Neuronal stem cell (in vitro differentiated cells): ENCODE measurements at places on chromosomes 3 and 15.

GRCh38 chr3:5197470-5198312 is 10.2 kb downstream of the EDEM1 start:
- no peaks in the 10 kb centered on the region for H3K27me3 ChIP-seq
- DNase-seq = no peak
- peaks cover 91% of the 10 kb centered on the region for H3K36me3 ChIP-seq
- H3K4me3 ChIP-seq = no peak overlapping the region
- no peak overlapping the region for H3K27ac ChIP-seq
- H3K4me1 ChIP-seq = no peaks in the 10 kb centered on the region

GRCh38 chr3:123559040-123559861 is 25.6 kb downstream of the HACD2 start:
- no peaks in the 10 kb centered on the region for H3K4me1 ChIP-seq
- no peak overlapping the region for H3K4me3 ChIP-seq
- no peak overlapping the region for H3K27ac ChIP-seq
- no peaks in the 10 kb centered on the region for H3K27me3 ChIP-seq
- H3K36me3 ChIP-seq = peaks cover 34% of the 10 kb centered on the region

GRCh38 chr15:97235611-97235985 is 724.9 kb upstream of the ARRDC4 start:
- no peak for DNase-seq
- no peaks in the 10 kb centered on the region for H3K4me1 ChIP-seq
- H3K27me3 ChIP-seq = no peaks in the 10 kb centered on the region
- no peak overlapping the region for H3K4me3 ChIP-seq
- H3K36me3 ChIP-seq = no peaks in the 10 kb centered on the region
- no peak overlapping the region for H3K27ac ChIP-seq

DNA sequence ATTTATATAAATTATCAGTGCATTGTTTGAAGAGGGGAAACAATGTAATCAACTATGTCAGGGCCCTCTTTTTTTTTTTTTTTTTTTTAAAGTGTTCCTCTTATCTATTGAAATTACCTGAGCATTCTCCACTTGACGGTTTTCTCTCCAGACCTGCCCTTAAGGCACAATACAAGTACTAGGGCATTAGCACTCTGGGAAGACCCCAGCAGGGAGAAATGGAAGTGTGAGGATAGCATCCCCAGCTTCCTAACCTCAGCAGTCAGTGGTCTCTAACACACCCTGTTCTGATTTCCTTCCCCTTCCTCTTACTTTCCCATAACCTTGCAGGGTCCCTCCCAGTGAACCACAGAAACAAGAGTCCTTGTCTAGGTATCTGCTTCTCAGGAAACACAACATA is 458.3 kb upstream of the ARL6 start:
- H3K36me3 ChIP-seq = no peaks in the 10 kb centered on the region
- no peak overlapping the region for H3K4me3 ChIP-seq
- H3K4me1 ChIP-seq = no peaks in the 10 kb centered on the region
- DNase-seq = no peak

GRCh38 chr3:129502641-129503408 is 25.6 kb upstream of the RHO start:
- H3K27me3 ChIP-seq = no peaks in the 10 kb centered on the region
- peaks cover 23% of the 10 kb centered on the region for H3K36me3 ChIP-seq
- no peaks in the 10 kb centered on the region for H3K4me1 ChIP-seq
- no peak for DNase-seq
- H3K4me3 ChIP-seq = peak overlapping the region; percentile 38

GRCh38 chr15:92682741-92683510 is 27.4 kb upstream of the FAM174B start:
- H3K36me3 ChIP-seq = no peaks in the 10 kb centered on the region
- no peaks in the 10 kb centered on the region for H3K4me1 ChIP-seq
- no peak for DNase-seq
- H3K4me3 ChIP-seq = no peak overlapping the region
- no peaks in the 10 kb centered on the region for H3K27me3 ChIP-seq
- no peak overlapping the region for H3K27ac ChIP-seq

GRCh38 chr15:26712335-26712734 is 60.5 kb downstream of the GABRB3 start:
- H3K4me3 ChIP-seq = no peak overlapping the region
- no peak for DNase-seq
- H3K27ac ChIP-seq = no peak overlapping the region
- H3K36me3 ChIP-seq = no peaks in the 10 kb centered on the region
- H3K27me3 ChIP-seq = no peaks in the 10 kb centered on the region
- no peaks in the 10 kb centered on the region for H3K4me1 ChIP-seq

GRCh38 chr3:31635545-31635944 is 102.8 kb downstream of the STT3B start:
- no peaks in the 10 kb centered on the region for H3K4me1 ChIP-seq
- H3K36me3 ChIP-seq = peaks cover 2% of the 10 kb centered on the region
- H3K27me3 ChIP-seq = no peaks in the 10 kb centered on the region
- H3K4me3 ChIP-seq = no peak overlapping the region

GRCh38 chr3:104275199-104275598 is 1091.5 kb upstream of the ALCAM start:
- DNase-seq = no peak
- no peaks in the 10 kb centered on the region for H3K4me1 ChIP-seq
- no peak overlapping the region for H3K27ac ChIP-seq
- H3K27me3 ChIP-seq = no peaks in the 10 kb centered on the region
- H3K4me3 ChIP-seq = no peak overlapping the region
- H3K36me3 ChIP-seq = no peaks in the 10 kb centered on the region

DNA sequence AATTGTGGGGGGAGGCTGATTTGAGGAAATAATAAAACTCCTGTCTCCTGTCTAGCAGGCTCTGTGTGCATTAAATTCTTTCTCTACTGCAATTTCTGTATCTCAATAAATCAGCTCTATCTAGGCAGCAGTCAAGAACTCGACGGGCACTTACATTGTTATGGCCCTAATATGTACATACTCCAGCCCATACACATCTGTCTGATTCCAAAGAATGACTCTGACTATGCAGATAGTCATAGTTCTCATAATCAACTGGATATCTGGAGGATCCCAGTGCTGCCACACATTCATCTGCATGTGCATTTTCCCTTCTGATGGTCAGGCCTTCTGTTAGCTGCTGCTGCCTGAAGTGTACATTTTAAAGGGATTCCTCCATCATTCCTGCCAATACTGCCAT is 114.6 kb downstream of the GABRB3 start:
- DNase-seq = no peak
- no peaks in the 10 kb centered on the region for H3K27me3 ChIP-seq
- H3K4me3 ChIP-seq = no peak overlapping the region

DNA sequence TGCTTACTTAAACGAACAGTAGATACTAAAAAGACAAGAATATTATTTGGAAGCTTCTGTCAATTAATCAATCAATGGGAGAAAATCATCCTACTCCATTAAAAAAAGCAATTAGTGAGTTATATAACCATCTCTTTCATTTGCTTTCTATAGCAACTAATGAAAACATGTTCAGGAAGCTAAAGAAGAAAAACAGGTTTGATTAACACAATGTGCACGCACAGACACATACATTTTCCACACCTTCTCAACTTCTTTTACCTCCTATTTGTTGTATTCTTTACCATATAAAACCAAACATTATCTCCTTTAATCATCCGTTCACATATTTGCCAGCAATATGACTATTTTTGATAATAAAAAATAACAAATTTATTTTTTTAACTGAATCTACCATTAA is 111.3 kb downstream of the GBE1 start:
- H3K36me3 ChIP-seq = no peaks in the 10 kb centered on the region
- no peak overlapping the region for H3K4me3 ChIP-seq
- H3K27me3 ChIP-seq = no peaks in the 10 kb centered on the region
- no peaks in the 10 kb centered on the region for H3K4me1 ChIP-seq
- DNase-seq = no peak

GRCh38 chr3:128006061-128007032 is 45.9 kb upstream of the SEC61A1 start:
- no peaks in the 10 kb centered on the region for H3K36me3 ChIP-seq
- no peak overlapping the region for H3K4me3 ChIP-seq
- DNase-seq = peak; percentile 30

DNA sequence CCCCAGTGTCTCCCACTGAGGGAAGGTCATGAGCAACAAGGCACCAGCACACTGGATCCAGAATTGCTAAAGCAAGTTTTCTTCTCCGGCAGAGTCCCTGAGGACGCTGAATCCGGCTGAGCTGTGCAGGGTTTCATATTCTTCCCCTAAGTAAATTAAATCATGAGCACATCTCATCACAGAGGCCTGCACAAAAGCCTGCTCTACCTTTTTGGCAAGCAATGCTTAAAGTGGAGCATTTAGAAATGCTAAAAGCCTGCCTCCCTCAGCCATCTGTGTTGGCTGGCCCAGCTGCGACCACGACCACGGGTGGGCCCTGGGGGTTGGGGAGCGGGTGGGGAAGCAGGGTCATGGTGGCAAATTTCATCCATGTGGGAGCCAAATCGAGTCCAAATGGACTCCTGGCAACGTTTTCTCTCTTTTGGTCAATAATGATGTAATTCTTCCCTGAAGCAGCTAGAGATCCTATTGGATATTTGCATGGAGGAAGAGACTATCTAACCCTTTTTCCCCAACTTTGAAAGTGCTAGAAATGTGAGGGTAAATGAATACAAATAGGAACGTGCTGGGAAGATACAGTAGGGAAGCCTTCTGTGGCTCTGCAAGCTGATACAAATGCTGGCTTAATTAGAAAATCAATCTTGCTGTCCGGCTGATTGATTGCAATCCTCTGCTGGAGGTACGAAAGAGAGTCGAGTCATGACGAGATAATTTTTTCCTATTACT is 532.8 kb upstream of the TBL1XR1 start:
- H3K27me3 ChIP-seq = no peaks in the 10 kb centered on the region
- no peak for DNase-seq
- H3K4me3 ChIP-seq = no peak overlapping the region
- H3K4me1 ChIP-seq = peaks cover 12% of the 10 kb centered on the region

DNA sequence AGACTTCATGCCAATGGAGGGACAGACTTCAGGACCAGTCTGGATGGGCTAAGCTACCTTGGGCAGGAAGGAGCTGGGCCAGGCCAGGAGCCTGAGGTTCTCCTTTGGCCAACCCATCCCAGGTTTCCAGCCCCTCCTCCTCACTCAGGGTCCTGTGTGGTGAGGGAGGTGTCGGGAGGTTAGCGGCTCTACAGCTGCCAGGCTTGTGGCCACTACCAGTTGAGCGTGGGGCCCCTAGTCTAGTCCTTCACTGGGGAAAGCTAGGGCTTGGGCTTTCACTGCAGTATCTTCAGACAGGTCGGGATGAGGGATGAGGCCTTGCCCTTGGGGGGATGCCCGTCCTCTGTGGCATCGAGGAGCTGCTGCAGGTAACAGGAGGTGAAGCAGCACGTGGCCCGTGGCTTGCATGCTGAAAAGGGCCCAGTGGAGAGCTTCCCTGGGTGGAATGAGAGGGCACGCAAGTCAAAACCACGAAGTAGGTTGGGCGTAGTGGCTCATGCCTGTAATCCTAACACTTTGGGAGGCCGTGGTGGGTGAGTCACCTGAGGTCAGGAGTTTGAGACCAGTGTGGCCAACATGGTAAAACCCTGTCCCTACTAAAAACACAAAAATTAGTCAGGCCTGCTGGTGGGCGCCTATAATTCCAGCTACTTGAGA is 8.5 kb upstream of the FANCD2 start:
- no peaks in the 10 kb centered on the region for H3K4me1 ChIP-seq
- no peak overlapping the region for H3K27ac ChIP-seq
- no peak overlapping the region for H3K4me3 ChIP-seq
- H3K27me3 ChIP-seq = no peaks in the 10 kb centered on the region

- DNase-seq = no peak
- H3K36me3 ChIP-seq = no peaks in the 10 kb centered on the region
- H3K4me1 ChIP-seq = no peaks in the 10 kb centered on the region
- H3K27me3 ChIP-seq = no peaks in the 10 kb centered on the region
- no peak overlapping the region for H3K4me3 ChIP-seq
- no peak overlapping the region for H3K27ac ChIP-seq
Measured at GRCh38 chr3:166481340-166481739, 644.1 kb upstream of the BCHE start.

DNA sequence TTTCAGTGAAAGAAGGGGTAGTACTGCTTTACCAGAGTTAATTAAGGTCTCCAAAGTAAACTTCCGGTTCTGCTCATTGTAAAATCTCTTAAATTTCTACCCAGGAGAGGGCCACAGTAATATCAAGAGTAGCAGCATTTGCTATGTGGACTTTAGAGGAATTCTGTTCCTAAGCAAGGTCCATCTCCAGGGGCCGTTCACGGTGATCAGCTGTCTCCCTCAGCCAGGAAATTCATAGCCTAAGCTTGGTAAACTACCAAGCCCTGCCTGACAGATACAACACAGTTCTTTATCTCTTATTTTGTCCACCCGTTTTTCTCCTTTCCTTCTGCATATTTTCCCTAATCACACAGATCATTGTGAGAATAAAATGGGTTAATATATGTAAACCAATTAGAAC is 2.3 kb downstream of the DUT start:
- peaks cover 3% of the 10 kb centered on the region for H3K36me3 ChIP-seq
- DNase-seq = no peak
- H3K27me3 ChIP-seq = no peaks in the 10 kb centered on the region
- no peak overlapping the region for H3K4me3 ChIP-seq
- no peak overlapping the region for H3K27ac ChIP-seq
- H3K4me1 ChIP-seq = peaks cover 8% of the 10 kb centered on the region

DNA sequence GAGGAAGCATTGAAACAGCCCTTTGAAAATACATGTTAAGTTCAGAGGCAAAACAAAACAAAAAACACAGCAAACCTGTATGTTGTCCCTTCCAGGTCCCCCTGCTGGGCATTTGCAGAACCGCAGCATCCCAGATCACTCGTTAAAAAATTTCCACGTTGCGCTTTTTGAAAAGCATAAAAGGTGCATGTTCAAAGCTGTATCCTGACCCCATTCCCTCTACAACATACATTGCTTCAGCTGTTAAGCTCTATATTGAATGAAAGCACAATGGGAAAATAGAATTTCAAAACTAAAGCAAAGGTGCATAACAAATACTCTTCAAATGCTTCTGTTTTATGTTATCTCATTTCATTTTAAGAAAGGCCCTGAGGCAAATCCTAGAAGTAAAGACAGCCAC is 328.3 kb downstream of the THSD4 start:
- H3K4me1 ChIP-seq = no peaks in the 10 kb centered on the region
- DNase-seq = peak; percentile 50
- H3K4me3 ChIP-seq = no peak overlapping the region
- H3K27ac ChIP-seq = no peak overlapping the region

GRCh38 chr3:195762611-195763010 is 41.8 kb downstream of the MUC20 start:
- DNase-seq = no peak
- no peak overlapping the region for H3K27ac ChIP-seq
- H3K4me1 ChIP-seq = no peaks in the 10 kb centered on the region
